ENCODE measurements at places on chromosomes 11 and 22. TPM values are rescaled to one million over a fixed set of nuclear protein-coding genes. Genes with fewer than 3 reads are reported as not detected.

Gene DERL3
- 3.6 TPM for polyA plus RNA-seq

DNA sequence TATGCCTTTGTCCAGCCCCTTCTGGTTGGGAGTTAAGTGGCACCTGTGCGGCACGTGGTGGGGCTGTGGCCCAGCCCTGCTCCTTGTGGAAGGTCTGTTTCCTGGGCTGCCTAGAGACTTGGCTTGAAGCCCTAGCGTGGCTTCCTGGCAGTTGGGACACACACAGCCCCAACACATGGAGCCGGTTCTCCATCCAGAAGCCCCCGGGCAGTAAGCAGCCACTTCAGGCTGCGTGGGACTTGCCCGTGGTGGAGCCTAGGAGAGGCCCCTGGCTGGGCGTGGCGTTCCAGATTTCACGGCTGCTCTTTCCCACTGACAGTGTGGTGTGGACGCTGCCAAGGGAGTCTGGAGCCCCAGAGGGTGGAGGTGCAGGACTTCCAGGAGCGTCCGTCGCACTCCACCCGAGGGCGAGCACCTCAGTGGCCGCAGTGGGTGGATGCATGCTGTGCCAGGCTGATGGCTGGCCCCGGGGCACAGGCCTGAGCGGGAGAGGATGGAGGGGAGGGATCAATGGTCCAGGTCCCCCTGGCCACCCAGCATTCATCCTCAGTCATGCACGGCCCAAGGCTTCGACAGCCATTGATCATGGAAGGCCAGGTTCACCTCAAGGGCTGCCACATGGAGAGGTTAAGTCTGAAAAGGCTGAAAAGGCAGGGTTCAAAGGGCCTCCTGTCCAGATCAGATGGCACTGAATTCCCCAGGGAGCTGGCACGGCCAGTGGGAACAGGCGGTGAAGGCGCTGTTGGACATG is 9.3 kb downstream of the CCND1 start:
- DNase-seq: no peak

- no peak for DNase-seq
Observed at GRCh38 chr11:79291948-79292347, 148.9 kb downstream of the TENM4 start.

DNA sequence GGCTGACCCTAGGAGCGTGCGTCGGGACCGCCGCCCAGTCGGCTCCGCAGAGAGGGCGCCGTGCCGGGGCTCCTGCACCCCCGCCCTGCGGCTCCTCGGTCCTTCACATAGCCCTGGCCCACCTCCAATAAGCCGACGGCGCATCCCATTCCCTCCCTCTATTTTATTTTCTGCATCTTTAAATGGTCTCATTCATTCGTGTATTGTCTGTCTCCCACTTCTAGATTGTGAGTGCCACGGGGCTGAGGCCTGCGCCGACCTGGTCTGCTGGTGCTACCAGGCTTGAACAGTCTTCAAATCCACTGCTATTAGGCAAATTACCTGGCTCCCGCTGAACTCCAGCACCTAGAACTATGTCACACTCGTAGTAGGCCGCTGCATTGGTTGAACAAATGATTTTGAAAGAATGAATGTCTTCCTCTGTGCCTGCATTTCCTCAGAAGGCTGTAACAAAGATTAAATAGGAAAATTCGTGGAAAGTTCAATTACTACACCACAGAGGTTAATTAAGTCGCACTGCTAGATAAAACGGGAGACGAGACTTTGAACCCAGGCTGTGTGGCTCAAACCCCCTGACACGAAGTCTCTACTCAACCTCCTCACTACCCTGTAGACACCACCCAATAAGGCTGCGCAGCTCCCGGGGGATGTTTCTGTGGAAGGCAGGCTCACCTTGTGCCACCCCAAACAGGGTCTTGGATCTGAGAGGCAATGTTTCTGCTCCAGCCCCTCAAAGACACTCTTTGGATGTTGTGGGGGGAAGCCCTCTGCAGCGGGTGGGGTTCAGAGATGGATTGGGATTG is 1.2 kb upstream of the PPP1R14B start:
- no peak for DNase-seq

GRCh38 chr11:83097429-83098075 is 25.9 kb upstream of the RAB30 start:
- no peak for DNase-seq

GRCh38 chr11:34468209-34468841 is 29.6 kb downstream of the CAT start:
- DNase-seq: no peak

DNA sequence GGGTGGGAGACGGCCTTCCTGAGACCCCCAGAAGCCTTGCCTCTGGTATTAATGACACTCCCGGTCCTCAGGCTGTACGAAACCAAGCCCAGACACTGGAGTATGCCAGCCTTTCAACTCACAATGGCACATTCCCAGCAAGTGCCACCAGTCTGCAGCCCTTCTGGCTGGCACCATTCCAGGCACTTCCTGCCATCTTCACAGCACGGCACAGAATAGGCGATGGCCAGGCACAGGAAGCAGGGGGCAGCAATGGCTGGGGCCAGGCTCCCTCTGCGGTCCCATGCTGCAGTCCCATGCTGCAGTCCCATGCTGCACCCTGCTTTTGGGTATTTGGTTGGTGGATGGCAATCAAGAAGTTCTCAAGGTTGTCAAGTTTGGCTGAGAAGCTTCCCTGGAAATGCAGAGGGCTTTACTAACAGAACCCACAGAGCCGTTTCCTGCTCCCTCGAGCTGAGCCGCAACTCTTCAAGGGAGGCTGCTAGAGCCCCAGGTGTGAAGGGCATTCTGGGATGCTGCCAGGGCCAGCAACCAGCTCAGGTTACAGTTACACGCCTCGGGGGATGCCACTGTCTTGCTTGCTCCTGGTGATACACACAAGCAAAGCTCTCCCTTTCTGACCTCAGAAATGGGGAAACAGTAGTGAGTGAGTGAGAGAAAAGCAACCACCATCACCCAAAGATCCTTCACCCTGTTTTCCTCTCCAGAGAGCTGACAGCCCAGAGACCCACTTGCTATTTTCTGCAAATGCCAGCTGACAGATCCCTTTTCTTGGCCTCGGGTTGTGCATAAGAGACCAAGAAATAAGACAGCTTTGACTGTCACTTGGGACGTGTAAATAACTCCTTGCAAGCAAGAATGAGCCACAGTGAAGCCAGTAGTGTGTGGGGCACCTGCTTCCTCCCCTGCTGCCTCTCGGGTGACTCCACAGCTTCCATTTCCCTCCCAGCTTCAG is 23.9 kb downstream of the LRFN4 start:
- no peak for DNase-seq

DNA sequence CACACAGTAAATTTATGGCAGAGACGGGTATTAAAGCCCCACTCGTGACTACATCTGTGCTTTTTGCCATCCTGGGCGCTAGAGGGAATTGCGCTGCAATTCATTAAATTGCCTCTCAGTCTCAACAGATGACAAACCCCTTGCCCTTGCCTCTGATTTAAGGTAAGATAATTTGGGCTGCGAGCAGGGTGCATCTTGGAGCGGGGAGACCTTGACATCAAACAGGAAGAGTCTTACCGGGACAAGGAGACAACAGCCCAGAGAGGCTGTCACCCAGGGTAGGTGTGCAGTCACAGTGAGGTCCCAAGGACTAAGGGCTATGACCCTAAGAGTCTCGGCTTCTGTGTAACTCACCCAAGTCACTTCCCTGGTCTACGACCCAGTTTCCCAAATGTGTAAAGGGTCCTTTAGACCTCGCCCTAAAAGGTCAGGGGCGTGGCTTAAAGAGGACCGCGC is 449 bp upstream of the TOM1 start:
- peak; percentile 20 for DNase-seq

GRCh38 chr11:78429209-78429608 is 11.6 kb upstream of the GAB2 start:
- no peak for DNase-seq

DNA sequence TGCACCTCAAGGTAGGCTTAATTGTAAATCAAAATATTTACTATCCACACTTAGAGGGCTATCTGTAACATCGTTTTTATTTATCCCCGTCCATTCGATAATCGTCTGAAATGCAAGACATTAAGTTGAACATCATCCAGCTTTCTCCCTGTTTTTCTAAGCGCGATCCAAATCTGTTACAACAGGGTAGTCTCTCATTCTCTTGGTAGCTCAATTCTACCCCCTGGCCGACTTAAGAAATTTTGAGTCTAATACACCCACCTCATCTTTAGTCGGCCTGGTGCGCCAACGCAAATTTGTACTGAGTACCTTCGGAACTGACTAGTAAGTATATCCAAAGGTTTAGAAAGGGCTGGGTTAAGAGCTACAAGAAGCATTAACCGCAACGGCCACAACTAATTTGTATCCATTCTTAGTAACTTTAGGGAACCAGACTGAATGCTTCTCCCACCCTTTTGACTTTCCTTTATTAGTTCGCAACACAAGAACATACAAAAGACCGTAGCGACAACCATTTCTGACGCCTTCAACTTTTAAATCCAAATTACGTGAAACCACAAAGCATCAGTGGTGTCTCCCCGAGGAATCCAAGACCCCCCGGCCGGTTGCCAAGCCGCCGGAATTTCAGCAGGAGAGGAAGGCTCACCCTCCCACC is 1.0 kb upstream of the ZNF143 start:
- peak; percentile 65 for DNase-seq

DNA sequence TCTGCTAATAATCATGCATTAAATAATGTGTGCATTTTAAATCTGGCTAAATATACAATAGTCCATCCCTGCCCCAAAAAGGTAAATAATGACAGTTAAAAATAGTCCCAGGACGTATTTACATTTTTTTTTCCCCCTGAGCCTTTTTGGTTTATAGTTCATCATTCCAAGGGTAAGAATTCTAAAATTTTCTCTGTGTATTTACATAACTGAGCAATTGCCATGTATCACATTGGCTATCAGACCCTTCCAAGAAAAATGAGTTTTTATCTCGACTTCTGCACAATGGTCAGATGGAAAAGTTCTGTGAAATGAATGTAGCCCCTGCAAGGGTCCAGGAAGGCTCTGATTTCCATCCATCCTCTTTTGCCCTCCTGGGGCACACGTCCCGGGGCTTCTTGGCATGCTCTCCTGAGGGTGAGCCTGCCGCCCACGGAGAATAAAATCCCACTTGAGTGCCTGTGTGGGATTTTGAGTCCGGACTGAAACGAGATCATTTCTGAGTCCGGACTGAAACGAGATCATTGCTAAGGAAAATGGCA is 94.1 kb upstream of the ANO1 start:
- no peak for DNase-seq

DNA sequence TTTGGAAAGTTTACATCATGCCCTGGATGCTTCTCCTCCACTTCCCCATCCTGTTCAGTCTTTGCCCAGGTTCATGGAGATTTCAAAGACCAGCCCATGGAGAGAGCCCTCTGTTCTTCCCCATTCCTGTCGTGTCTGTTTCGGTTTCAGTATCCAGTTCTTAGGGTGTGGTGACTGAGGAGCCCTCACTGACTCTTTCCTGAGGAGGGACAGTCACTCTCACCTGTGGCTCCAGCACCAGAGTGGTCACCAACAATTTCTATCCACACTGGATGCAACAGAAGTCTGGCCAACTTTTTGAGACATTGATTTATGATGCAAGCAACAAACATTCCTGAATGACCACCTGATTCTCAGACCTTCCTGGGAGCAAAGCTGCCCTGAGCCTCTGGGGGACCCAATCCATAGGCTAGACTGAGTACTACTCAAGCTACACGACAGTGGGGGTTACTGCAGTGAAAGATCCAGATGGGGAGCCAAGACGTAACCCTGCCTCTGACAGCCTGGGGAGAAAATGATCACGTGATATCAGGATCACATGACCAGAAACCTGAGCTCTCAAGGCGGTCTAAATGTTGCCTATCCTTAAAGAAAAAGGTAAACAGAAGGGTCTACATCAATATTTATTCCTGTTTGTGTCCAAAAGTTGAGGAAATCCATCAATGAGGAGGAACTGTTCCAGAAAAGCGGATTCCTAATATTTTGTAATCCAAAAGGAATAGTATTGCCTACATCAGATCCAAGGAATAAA is 76.2 kb upstream of the VPREB1 start:
- no peak for DNase-seq

DNA sequence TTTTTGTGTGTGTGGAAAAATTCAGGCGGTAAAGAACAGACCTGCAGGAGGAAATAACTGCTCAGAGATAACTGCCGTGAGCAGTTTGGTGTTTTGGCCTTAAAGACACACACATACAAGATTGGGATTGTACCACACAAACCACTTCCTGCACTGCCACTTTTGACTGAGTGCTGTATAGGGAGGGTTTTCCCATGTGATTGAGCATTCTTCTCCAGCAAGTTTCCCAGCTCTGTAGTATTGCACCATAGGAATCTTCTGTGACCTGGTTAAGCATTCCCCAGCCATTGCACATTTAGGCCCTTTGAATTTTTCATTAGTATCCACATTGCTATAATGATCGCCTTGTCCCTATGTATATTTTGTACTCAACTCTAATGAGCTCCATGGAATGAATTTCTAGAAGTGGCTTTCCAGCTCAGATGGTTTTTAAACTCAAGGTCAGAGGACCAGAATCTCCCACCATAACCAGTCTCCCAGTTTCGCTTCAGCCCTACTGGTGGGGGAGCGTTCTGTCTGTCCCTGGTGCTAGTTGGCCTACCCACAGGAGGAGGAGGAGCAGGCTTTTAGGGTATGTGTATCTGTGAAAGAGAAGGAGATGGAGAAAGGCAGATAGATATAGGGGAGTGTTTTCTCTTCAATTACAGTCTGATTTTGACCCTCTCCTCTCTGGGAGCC is 9.3 kb downstream of the CD82 start:
- DNase-seq: peak; percentile 41

GRCh38 chr22:37019309-37020191 is at the start of the genes MPST and TST:
Gene MPST, plus strand, starts transcription at chr22:37019742. Its CDS starts 95 bp downstream, at chr22:37019837.
Gene TST, minus strand, starts transcription at chr22:37019447. Its CDS starts 715 bp downstream, at chr22:37018732.
- DNase-seq: peak; percentile 77

Gene AMPD3
- polyA plus RNA-seq: 10.4 TPM

GRCh38 chr22:37752189-37753087 is 55.3 kb upstream of the GCAT start:
- no peak for DNase-seq

DNA sequence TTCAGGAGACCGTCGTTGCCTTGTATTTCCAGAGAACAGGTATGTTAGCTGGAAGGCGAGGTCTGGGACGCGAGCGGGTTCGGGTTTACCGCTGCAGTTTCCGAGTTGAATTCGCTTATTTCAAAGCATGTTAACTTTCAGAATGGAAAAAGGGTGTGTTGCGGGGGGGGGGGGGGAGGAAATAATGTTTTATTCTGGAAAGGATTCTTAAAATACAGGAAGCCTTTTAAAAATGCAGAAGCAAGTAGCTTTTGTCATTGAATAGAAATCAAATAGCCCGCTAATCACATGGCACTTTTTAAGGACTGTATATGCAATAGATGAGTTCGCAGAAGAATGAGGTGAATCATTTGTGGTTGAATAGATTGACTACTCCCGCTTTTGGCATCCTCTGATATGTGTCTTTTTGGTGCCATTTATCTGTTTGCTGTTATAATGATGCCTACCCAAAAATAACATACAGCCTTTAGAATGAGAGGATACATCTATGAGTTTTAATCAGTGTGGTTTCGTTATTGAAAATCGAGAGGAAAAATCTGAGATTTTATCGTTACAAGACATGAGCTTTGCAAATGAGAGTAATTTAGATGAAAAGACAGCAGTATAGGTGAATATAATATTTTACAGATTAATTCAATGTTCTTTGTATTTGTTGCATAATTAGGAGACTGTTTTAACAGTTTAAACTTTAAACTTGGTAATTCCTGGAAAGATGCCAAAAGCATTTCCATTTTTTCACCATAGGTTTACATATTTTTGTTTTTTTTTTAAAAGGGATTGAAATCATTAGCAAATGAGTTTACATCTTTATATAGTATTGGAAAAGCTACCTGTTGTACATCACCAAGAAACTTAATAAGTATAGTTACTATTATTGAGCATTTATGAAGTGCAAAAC is 1.7 kb downstream of the PDE3B start:
- DNase-seq: peak; percentile 43

Gene RPS13
- 1,596 TPM for polyA plus RNA-seq

Gene TBX10
- not detected for polyA plus RNA-seq

- DNase-seq: no peak
Observed at GRCh38 chr11:126284829-126285228, 1.9 kb downstream of the TIRAP start.

Data from right lung (tissue), 10 donors.